ENCODE measurements at places on chromosomes 1 and 21. TPM values are rescaled to one million over a fixed set of nuclear protein-coding genes. Genes with fewer than 3 reads are reported as not detected.

The IFT25 gene
- 32.4 TPM for total RNA-seq

The FAM72D gene
- total RNA-seq = 0.99 TPM

The CR1L gene
- 1.6 TPM for total RNA-seq

The NPHS2 gene
- total RNA-seq = not detected

The KRTAP27-1 gene
- not detected for total RNA-seq

The SELE gene
- 14.0 TPM for total RNA-seq

The SLC45A1 gene
- total RNA-seq = 0.49 TPM

The PLEKHN1 gene
- 1.9 TPM for total RNA-seq

All from skin of body (tissue), 3 donors.